ENCODE measurements at places on chromosomes 2 and 18.

DNA sequence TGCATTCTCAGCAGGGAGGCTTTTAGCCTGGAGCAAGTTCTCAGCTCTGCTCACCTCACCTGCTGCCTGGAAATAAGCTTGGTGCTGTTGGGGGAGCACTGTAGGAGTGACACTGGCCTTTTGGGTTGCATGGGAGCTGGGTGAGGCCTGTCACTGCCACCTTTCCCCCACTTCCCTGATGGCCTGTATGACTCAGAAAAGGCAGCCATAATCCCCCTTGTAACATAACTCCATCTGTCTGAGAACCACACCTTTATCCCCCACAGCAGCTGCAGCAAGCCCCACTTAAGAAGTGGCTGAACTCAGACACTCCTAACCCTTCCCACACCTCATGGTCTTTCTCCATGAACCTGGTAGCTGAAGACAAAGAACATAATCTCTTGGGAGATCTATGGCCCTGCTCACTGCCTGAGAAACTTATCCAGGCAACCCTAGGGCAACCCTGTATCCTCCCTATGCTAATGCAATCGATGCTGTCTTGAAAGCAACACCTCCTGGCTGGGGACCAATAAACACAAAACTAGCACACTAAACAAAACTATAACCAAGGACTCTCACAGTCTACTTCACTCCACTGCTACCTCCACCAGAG is 258.9 kb upstream of the OSR1 start:
- H3K27ac ChIP-seq, result no peak overlapping the region
- no peaks in the 10 kb centered on the region for H3K4me1 ChIP-seq
- no peak overlapping the region for H3K4me3 ChIP-seq
- no peaks in the 10 kb centered on the region for H3K27me3 ChIP-seq
- H3K36me3 ChIP-seq, result no peaks in the 10 kb centered on the region

DNA sequence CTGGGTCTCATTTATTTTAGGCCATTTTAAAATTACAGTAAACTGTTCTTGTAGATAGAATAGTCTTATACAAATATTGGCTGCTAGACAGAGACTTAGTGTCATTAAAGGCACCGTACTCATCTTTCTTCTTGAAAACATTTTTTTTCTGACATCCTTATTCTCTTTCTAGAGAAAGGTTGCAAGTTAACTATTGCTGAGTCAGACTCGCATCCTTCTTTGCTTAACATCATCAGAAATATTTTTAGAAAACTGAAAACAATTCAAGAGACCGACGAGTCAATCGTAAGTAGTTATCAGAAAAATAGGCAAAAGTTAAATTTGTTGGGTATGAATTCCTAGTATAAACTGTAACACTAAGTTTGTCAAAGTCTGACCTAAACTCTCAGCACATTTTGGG is 72.2 kb downstream of the HNMT start:
- H3K27me3 ChIP-seq, result no peaks in the 10 kb centered on the region
- no peaks in the 10 kb centered on the region for H3K36me3 ChIP-seq
- no peak for DNase-seq
- no peak overlapping the region for H3K27ac ChIP-seq
- H3K4me1 ChIP-seq, result no peaks in the 10 kb centered on the region

DNA sequence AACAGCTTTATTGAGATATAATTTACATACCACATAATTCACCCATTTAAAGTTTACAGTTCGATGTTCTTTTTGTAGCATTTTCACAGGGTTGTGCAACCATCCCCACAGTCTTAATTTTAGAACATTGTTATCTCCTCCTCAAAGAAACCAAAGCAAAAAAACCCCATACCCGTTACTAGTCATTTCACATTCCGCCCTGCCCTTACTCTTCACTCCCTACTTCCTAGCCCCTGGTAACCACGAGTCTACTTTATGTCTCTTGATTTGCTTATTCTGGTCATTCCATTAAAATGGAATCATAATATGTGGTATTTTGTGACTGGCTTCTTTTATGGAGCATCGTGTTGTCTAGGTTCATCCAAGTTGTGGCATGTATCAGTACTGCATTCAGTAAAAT is 137.7 kb downstream of the TANC1 start:
- no peak overlapping the region for H3K4me3 ChIP-seq
- no peak overlapping the region for H3K27ac ChIP-seq
- DNase-seq, result no peak
- no peaks in the 10 kb centered on the region for H3K4me1 ChIP-seq
- H3K27me3 ChIP-seq, result no peaks in the 10 kb centered on the region

- H3K4me3 ChIP-seq, result no peak overlapping the region
- no peak for DNase-seq
- H3K27me3 ChIP-seq, result no peaks in the 10 kb centered on the region
- H3K4me1 ChIP-seq, result no peaks in the 10 kb centered on the region
These were observed 18.1 kb upstream of the ANTXR1 start for GRCh38 chr2:68994864-68995263.

- no peaks in the 10 kb centered on the region for H3K4me1 ChIP-seq
- no peak overlapping the region for H3K27ac ChIP-seq
- no peaks in the 10 kb centered on the region for H3K27me3 ChIP-seq
- no peak for DNase-seq
- H3K36me3 ChIP-seq, result no peaks in the 10 kb centered on the region
These were observed 599.5 kb upstream of the ZNF804A start for GRCh38 chr2:183998797-183999190.

DNA sequence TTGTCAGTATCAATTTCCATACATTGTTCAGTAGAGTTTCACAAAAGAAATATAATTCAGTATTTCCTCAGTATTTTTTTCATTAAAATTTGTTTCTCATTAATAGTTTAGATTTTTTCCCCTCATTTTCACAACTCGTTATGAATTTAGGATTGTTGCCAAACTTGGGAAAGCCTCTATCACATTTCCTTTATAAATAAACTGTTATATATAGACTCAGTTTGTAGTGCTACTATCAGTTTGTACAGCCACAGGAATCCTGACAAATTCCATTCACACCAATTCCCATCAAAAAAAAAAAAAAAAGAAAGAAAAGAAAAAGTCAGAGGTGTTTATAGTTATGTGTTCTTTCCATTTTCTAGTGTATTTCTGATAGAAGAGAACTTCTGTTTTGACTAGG is 123.3 kb upstream of the DCC start:
- H3K36me3 ChIP-seq, result no peaks in the 10 kb centered on the region
- no peak overlapping the region for H3K27ac ChIP-seq
- no peak for DNase-seq
- no peaks in the 10 kb centered on the region for H3K4me1 ChIP-seq

GRCh38 chr2:46230677-46231425 is 66.4 kb upstream of the EPAS1 start:
- H3K27ac ChIP-seq, result peak overlapping the region; percentile 63
- peaks cover 18% of the 10 kb centered on the region for H3K4me1 ChIP-seq
- no peaks in the 10 kb centered on the region for H3K27me3 ChIP-seq
- H3K36me3 ChIP-seq, result no peaks in the 10 kb centered on the region
- no peak for DNase-seq
- no peak overlapping the region for H3K4me3 ChIP-seq

GRCh38 chr2:71534826-71535225 is 81.5 kb downstream of the DYSF start:
- H3K4me3 ChIP-seq, result no peak overlapping the region
- H3K27me3 ChIP-seq, result no peaks in the 10 kb centered on the region
- H3K36me3 ChIP-seq, result no peaks in the 10 kb centered on the region

DNA sequence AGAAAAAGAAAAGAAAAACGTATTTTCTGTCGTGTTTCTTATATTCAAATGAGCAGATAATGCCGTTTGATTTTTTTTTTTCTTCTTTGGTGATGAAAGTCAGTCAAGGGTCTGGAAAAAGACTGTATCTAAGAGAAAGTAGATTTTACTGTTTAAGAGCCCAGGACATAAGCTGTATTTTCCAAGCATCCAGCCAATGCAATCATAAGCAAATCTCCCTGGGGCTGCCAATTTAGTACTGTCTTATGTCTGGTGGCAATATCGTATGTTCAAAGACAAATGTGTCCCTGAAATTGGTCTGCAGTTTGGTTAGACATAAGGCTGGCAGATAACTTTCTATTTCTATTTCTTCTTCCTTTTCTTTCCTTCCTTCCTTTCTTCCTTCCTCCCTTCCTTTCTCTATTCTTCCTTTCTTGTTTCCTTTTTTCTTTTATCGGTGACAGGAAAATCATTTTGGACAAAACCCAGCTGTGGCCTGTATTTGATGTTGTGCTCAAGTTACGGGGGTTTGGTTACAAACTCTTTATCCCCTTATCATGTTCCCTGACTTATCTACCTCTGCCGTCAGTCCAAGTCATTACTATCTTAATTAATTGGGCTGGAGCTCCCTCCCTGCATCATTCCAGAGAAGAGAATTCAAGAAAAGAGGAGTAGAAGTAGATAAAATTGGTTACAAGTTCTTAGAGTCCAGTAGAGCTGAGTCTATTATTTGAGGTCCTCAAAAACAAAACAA is 683.4 kb upstream of the FSHR start:
- no peaks in the 10 kb centered on the region for H3K36me3 ChIP-seq
- H3K27ac ChIP-seq, result no peak overlapping the region
- no peaks in the 10 kb centered on the region for H3K27me3 ChIP-seq
- no peaks in the 10 kb centered on the region for H3K4me1 ChIP-seq

DNA sequence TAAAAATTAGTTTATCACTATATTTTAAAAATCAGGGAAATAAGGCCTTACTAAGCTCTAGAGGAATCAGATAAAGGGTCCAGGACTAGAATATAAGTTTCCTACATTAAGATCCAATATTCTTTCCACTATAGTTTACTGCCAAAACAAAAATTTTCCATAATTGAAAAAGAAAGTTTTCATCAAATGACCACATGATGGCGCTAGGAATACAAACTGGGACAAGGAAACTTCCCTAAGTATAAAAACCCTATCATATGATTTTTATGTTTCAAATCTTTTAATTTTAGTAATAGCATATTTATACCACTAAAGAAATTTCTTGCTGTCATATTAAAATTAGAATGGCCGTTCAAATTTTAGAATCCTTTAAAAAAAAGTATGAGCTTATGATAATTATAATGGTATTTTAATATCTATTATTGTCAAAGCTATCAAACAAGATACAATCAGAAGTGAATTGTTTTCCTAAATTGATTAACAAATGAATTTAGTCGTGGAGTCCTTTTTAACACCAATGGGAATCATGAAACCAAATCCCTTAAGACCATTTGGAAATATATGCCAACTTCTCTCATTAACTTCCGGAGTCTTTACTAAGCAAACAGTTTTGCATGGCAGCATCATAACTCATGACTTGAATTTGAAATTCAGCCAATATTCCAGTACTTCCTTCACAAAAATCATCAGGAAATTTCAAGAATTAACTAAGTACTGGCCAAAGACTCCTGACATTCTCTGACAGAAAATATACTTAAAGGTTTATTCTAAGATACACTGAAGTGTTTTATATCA is 70.3 kb downstream of the SCN1A start:
- no peak for DNase-seq
- no peaks in the 10 kb centered on the region for H3K36me3 ChIP-seq
- H3K4me3 ChIP-seq, result no peak overlapping the region
- H3K27ac ChIP-seq, result no peak overlapping the region
- no peaks in the 10 kb centered on the region for H3K27me3 ChIP-seq
- no peaks in the 10 kb centered on the region for H3K4me1 ChIP-seq

GRCh38 chr2:8487461-8487932 is 194.4 kb upstream of the ID2 start:
- no peak for DNase-seq
- no peaks in the 10 kb centered on the region for H3K27me3 ChIP-seq
- H3K27ac ChIP-seq, result no peak overlapping the region
- no peak overlapping the region for H3K4me3 ChIP-seq
